Neural progenitor cell (in vitro differentiated cells): ENCODE measurements at places on chromosomes 13 and 19.

GRCh38 chr13:19864746-19865309, 1.4 kb upstream of the ZMYM5 start:
- DNase-seq: peak; percentile 64

GRCh38 chr13:105538346-105538745, 997.1 kb downstream of the EFNB2 start:
- peak; percentile 24 for DNase-seq

DNA sequence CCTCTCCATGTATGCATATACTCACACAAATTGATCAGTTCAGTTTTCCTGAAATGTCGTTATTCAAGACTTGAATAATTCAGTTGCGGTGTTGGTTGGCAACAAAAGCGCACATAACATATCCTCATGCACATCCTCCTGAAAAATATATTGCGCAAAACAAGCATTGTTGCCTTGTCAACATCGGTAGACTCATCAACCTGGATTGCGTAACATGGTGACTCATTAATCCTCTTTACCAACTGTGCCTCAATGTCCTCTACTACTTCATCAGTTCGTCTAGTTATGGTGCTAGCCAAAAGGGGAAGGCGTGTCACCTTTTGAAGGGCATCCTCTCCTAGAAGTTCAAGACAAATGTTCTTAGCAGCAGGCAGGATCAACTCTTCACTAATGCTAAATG, 357.7 kb downstream of the LMO7 start:
- DNase-seq: no peak

DNA sequence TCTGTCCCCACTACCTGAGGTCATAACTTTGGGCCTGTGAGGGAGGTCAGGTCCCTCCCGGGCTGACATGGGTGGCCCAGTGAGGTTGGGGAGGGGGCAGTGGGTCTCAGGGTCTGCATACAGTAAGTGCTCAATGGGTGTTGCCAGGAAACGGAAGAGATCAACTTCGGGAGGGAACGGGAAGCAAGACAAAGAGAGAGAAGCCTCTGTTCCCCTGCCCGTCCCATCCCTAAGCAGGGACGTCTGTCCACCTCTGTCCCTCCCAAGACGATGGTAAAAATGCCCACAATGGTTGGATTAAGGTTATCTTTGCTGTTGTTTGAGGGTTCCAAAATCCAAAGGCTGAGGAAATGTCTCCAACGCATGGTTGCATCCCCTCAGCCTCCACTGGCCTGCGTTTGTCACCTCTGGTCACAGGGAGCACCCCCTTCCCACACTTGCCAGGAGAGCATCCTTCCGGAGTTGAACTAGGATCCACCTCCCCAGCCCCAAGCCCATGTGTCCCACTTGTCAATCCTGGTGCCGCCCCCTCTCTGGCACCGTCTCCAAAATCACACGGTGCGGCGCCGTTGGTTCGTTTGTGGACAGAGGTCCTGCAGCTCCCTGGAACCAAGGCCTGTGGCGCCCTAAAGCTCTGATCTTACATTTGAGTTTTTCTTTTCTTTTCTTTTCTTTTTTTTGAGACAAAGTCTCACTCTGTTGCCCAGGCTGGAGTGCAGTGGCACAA, 774 bp upstream of the HOMER3 start:
- peak; percentile 15 for DNase-seq

GRCh38 chr13:24713022-24713421, 32.8 kb downstream of the ATP12A start:
- DNase-seq: no peak

DNA sequence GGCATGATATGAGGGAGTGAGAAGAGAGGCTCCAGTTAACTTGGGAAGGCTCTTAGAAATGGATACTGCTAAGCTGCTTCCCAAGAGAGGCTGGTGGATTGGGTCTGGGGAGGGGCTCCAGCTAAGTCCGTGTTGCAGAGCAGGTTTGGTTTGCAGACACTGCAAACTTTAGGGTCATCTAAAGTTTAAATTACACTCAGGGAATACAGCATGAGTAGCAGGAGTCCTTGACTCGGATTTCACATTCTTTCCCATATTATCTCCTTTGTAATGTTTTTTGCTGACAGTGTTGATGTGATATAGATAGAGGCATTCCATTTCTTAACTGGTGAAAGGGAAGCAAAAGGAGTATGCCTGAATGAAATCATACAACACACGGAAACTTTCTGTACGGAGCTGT, 31.9 kb downstream of the SGCG start:
- DNase-seq: no peak

GRCh38 chr19:46995492-46995891, 24.1 kb upstream of the NPAS1 start:
- DNase-seq: no peak

DNA sequence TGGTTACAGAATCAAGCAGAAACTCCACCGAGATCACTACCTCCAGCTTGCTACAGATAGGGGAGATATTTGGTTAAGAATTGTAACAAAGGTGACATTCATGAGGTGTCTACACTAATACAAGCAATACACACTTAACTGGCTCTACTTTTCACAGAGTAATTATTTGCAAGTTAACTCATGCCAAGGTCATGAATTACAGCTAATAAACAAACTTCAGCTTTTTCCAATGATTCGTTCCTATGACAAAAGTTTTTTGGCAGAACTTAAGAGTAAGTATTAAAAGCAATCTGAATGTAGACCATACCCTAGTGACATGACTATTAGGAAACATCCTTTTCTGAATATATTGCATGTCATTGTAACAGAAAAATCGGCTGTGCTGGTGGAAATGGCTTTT, 72.1 kb downstream of the LHFPL6 start:
- DNase-seq: no peak

DNA sequence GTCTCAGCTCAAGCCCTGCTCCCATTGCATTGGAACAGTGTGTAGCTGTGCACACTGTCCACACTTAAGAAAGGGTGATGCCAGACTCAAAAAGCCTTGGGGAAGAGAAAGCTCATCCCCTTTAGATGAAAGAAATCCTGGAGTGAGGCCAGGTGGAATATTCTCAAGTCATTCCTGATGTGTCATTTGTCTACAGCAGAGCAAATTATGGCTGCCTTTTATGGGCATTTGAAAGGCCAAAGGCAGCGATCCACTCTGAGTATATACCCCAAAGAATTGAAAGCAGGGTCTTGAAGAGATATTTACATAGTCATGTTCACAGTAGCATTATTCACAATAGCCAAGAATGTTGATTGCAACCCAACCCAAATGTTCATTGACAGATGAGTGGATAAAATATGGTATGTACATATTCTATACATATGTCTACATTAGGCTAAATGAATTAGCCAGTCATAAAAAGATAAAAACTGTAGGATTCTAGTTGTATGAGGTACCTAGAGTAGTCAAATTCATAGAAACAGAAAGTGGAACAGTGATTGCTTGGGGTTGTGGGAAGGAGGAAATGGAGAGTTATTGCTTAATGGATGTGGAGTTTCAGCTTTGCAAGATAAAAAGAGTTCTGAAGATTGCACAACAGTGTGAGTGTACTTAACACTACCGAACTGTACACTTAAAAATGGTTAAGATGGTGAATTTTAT, 214.9 kb downstream of the KCNRG start:
- no peak for DNase-seq

GRCh38 chr19:21128901-21129698, 12.7 kb upstream of the ZNF431 start:
- DNase-seq: no peak

GRCh38 chr19:15048885-15049541, at the start of gene CASP14:
Gene CASP14, plus strand, starts transcription at chr19:15049480. Its CDS starts 2,772 bp downstream, at chr19:15052252.
- no peak for DNase-seq

DNA sequence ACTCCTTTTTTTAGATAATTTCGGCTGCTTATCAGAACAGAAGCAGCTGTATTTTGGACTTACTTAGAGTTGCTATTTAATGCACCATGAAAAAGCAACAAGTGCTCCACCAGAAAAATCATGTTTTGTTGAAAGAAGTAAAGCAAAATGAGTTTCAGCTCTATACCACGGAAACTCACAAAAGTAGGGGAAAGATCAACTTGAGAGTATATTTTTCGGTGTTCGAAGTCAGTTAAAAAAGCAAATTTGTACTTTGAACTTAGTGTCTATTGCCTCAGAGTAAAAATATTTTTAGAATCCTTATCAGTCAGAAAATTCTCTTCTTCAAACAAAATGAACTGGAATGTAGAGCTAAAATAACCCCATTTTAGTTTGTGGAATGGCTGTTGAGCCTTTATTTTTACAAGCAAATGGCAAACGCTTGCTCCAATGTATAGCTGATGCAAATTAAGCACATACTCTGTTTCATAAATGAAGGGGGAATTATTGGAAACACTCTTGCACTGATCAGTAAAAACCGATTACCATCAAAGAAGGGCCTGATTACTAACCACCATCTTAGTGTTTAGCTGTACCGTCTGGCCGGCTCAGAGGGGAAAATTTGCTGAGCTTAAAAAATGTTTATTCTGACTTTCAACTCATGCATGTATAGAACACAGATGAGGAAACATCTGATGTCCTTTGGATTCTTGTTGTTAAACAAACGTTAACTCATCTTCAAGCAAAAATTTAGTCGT, 540.7 kb downstream of the GPC6 start:
- DNase-seq: no peak

- DNase-seq: no peak
These were observed 643.4 kb downstream of the OLFM4 start for GRCh38 chr13:53672005-53672404.

GRCh38 chr13:80530902-80531301, 190.0 kb upstream of the SPRY2 start:
- no peak for DNase-seq

DNA sequence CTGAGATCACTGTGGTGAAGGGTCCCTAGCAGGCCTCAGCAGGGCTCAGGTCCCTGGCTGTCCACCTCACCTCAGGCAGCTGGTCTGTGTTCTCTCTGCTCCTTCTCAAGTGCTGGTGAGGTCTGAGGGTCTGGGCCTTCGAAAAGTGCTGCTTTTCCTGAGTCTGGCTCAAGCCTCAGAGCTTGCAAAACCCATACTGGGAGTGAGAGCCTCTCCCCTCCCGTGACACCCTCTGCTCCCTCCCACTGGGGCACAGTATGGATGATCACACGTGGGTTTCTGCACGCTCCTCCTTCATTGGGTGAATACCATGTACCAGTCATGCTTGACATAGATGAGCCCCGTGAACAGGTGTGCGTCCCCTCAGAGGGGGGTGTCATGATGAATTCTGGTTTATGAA, 73.3 kb upstream of the WASF3 start:
- no peak for DNase-seq

GRCh38 chr13:83716121-83716520, 166.2 kb downstream of the SLITRK1 start:
- DNase-seq: no peak

DNA sequence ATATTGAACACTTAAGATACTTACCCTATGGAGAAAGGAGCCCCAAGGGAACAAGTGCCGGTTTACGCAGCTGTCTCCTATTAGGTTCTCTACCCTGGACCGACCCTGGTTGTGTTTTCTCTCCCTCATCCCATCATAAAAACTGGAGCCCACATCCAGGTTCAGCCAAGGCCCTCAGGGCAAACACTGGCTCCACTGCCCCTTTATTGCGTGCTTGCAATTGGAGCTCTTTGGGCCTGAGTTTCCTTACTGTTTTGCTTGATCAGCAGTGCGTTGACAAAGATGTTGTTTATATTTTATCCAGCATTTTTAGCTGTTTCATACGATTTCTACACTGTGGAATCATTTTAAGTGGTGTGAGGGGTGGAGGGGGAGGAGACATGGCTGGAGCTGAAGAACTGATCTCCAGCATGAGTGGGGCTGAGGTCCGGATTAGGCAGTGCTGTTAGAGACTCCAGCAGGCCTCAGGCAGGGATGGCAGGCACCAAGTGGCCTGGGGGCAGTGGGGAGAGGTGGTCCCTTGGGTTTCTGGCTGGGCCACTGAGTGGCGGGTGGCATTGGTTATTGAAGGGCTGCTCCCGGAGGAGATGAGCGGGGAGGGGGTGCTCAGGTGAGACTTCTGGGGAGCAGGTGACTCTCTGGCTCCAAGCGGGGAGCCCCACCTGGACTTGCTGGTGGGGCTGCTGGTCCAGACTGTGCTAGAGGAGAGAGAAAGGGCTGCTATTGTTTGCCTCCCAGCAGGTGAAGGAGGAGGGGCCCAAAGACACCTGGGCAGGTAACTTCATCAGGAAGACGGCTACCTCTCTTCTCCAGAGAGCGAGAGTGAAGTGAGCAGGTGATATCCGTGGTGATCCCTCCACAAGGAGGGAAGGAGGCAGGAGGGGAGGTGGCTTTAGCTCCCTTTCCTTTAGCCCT, 62.4 kb upstream of the RNF113B start:
- DNase-seq: no peak

DNA sequence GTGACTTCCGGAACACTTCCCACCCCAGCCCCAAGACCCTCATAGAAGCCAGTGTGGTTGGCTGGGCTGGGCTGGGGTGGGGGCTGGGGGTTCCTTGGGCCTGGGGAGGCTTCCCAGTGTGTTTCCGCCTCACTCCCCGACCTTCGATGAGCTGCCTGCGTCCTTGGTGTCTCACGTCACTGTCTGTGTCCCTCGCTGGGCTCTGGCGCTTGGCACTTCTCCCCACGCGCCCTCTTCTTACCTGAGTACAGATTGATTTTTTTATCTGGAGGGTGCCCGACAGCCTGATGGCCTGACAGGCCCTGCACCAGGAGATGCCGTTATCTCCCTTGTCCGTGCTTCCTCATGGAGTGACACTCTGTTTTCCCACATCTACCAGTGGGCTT, 7.6 kb upstream of the GRIN3B start:
- DNase-seq: no peak

GRCh38 chr13:90047600-90047999, 1299.9 kb upstream of the MIR17HG start:
- no peak for DNase-seq

- DNase-seq: no peak
These were observed 7.5 kb downstream of the ARL11 start for GRCh38 chr13:49635599-49636433.

DNA sequence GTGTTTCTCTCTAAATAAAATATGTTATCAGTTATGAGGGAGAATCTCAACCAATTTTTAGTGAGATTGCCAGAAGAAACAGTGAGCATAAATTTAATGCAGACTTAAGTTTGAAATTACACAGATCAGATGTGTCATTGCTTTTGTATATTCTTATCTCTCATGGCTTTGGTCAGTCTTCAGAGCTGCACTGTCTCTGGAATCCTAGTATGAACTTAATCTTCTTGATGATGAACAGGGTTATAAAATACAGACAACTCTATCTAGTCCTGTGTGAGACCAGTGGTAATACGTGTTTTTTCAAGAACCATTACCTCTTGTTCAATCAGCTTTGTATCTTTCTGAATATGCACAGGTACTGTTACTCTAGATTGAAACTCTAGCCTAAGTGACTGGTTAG, 528.0 kb downstream of the DACH1 start:
- DNase-seq: no peak

GRCh38 chr13:47129461-47129860, 232.6 kb upstream of the HTR2A start:
- no peak for DNase-seq

DNA sequence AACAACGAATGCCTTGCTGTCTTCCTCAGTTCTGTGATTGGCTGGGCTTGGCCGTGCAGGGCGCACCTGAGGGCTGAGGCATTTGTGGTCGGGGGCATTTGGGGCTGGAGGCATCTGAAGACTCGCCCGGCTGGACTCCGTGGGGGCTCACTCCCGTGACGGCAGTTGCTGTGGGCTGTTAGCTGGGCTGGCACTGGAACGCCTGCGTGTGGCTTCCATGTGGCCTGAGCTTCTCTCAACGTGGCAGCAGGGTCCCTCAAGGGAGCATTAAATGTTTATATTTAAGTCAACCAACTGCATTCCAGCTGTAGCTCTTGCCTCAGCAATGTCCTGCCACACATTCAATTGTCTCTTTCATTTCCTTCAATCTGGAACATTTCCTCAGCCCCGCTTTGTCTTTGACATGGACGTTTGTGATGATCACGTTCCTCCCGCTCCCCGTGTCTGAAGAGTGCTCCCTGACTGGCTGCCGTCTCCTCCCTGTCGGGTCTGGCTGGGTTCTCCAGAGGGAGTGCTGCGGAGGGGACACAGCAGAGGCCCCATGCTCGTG, 21.0 kb downstream of the CCDC8 start:
- no peak for DNase-seq

- no peak for DNase-seq
These were observed 1.2 kb downstream of the KCNRG start for GRCh38 chr13:50016444-50016843.
